Hematopoietic multipotent progenitor cell treated with erythropoietin and hydrocortisone succinate and interleukin-3 and kit ligand, for 6 days (in vitro differentiated cells): ENCODE measurements at places on chromosomes 2 and 18.

GRCh38 chr18:62621546-62621945, 93.8 kb upstream of the PHLPP1 start:
- DNase-seq = no peak

- DNase-seq = peak; percentile 90
Measured at GRCh38 chr2:24409700-24410556, 49.6 kb upstream of the ITSN2 start.

DNA sequence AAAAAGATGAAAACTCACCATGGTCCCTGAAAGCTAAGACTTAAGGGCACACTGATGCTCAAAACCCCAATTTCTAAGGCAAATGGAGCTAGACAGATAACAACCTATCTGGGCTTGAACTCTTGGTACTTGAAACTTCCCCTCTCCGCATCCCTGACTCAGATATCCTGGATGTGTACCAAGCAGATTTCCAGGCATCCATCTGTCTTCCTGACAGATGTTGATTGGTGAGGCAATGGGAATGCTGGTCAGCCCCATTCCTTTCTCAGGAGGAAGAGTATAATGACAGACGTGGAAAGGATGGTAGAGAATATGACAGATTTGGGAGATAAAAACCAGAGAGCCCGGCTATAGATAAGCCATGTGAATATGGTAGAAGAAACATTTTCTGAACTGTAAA, 69.2 kb downstream of the ADD2 start:
- no peak for DNase-seq

- DNase-seq = no peak
Measured at GRCh38 chr2:9498210-9498609, 23.9 kb downstream of the IAH1 start.

DNA sequence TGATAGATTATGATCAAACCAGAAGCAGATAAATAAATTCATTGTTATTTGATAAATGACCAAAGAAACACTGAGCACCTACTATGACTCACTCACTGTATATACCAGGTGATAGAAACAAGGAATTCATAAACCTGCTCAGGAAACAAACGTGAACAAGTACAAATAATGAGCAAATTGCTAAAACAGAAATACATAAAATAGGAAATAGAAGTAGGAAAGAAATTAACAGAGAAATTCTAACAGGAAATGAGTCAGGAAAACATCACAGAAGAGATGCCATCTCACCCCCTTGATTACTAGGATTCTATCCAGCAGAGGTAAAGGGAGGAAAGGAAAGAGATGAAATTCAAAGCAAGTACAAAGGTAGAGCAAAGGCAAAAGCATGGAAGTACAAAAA, 31.3 kb downstream of the EXOC6B start:
- no peak for DNase-seq

DNA sequence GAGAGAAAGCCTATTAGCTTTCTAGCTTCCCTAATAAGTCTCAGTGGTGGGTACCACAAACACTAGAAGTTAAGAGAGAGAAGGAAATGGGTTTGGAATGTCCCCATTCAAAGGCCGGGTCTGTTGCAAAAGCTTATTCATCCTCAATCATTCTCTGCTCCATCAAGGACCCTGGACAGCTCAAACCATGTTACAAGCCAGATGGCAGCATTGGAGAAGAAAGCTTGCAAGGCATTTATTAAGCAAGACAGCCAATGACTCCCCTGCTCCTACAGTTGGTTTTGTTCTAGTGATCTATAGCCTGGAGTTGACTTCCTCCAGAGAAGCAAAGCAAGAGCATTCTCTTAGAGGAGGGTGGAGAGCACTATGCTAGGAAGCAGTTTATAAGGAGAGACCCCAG, 86.9 kb upstream of the LMAN1 start:
- DNase-seq = peak; percentile 6

GRCh38 chr2:238085899-238086298, 14.2 kb upstream of the ESPNL start:
- DNase-seq = no peak

- no peak for DNase-seq
Measured at GRCh38 chr2:46812361-46813019, 103.1 kb downstream of the MCFD2 start.

DNA sequence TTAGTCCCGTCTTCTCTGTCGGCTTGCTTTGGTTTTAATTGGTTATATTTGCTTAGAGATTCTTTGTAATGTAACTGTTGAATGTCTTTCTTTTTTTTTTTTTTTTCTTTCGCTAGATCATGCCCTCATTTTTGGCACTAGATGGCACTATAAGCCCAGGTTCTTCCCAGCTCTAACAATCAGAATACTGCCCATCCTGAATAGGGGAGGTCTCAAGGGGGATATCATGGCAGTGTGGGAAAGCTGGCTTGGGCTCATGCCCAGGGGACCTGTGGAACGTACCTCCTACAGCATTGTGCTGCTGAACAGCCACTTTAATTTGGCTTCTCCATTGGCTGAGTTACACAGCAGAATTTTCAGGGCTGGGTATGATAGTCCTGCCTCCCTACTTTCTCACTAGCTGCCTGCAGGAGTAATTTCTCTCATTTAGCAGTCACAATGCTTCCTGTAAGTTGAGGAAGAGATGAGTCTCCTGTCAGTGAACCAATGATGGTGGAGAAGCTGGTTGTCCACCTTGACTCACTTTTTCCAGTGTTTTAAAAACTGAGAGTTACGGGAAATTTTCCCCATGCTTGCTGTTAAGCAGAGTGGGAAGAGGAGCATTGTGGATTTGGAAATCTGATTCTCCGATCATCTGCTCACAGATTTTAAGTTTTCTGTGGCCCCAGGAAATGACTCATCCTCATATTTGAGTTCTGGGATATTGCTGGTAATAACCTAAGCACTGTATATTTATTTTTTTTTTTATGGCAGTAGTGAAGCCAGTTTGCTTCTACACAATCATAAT, 47.2 kb downstream of the RAD51AP2 start:
- DNase-seq = peak; percentile 31

- no peak for DNase-seq
Measured at GRCh38 chr2:192500550-192501200, 305.9 kb upstream of the TMEFF2 start.

GRCh38 chr18:46386788-46387187, 270.2 kb downstream of the LOXHD1 start:
- no peak for DNase-seq

DNA sequence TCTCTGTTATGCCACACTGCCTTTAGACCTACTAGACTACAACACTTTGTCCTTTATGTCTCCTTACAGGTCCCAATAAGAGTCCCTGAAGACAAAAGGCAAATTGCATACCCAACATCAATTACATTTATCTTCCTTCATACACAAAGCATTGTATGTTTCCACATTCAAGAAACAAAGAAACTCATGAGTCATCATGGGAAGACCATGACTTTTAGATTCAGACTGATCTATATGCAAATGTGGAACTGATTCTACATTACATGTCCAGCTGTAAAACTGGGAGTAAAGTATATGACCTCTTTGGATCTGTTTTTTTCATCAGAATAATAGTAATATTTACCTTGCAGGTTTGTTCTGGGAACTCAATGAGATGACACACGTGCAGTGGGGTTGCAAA, 25.2 kb upstream of the HNMT start:
- DNase-seq = no peak

DNA sequence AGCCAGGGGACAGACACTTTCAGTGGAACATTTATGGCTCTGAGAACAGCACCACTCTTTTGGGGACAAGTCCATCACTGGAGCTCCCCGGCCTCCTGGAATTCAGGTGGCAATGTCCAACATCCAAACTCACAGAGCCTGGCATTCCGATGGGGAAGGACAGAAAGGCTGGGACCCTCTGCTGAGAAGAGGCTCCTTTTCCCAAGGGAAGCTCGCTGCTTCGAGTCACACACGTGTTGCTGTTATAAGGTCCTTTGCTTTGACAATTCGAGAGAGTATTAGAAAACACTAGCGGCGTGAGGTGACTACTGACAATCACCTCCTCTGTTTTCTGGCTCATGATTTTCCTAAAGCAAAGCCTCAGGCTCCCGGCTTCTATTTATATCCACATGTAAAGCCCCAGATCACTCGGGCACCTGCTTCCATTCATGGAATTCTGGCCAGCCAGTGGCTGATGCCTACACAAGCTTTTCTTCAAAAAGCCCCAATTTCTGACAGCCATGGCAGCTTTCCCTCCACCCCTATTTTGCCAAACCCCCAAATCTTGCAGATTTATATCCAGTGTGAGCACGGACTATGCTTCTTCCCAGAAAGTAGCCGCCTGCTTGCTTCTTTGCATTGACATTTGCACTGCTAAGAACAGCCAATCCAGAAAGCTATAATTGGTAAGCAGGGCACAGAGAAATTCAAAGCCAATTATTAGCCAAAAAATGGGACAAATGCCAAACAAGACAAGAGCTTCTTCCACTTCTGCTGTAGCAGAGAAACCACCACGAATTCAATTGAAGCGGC, 67.3 kb downstream of the NDUFA10 start:
- no peak for DNase-seq

- DNase-seq = no peak
Measured at GRCh38 chr2:151552287-151552686, 142.6 kb downstream of the RIF1 start.

DNA sequence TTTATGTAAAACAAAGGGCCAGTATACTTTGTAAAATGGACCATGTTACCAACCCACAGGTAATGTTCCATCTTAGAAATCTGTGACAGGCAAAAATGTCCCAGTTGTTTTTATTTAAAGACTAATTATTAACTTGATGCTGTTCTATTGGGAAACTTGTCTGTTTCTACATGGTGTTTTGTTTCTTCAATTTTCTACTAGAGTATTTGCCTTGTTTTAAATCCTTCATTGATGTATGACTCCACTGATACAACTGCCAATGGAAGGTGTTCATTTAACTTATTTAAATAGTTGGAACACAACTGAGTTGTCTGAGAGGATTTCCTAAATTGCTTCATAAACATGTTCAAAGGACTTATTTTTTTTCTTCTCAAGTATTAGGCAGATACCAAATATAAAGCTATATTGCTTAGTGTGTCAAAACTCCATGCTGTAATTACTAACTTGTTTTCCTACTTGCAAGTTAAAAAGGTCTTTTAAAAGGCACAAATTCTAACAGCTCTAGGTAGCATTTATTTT, 152.0 kb upstream of the XPO1 start:
- no peak for DNase-seq

- DNase-seq = no peak
Measured at GRCh38 chr18:46754188-46754587, 2.7 kb downstream of the ST8SIA5 start.

DNA sequence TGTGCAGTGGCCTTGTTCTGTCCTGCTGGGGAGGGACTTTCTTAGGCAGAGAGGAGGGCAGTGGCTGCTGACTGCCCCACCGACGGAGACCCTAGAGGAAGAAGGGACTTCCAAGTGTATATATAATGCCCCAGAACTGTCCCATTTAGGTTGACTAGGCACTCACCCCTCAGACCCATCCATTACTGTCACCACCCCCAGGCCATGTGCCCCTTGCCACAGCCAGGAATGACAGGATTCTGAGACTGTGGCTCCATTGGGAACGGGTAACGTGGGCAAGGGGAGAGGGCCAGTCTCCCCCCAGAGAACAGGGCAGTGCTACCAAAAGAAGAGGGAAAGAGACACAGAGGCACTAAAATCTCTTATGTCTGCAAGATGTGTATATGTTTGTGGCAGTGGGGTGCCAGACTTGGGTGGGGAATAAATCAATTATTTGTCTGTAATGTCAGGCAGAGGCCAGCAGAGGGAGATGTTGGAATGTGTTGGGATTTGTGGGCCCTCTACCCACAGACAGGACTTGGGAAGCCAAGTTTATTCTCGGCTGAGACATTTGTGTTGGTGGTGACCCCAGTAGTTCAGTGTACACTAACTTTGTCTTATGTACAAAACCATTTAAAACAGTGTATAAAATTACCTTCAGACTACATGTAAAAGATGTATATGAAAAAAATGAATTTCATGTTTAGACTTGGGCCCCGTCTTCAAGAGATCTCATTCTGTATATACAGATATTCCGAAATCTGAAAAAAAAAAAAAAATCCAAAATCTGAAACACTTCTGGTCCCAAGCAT, 24.0 kb upstream of the TMEM37 start:
- DNase-seq = peak; percentile 77

DNA sequence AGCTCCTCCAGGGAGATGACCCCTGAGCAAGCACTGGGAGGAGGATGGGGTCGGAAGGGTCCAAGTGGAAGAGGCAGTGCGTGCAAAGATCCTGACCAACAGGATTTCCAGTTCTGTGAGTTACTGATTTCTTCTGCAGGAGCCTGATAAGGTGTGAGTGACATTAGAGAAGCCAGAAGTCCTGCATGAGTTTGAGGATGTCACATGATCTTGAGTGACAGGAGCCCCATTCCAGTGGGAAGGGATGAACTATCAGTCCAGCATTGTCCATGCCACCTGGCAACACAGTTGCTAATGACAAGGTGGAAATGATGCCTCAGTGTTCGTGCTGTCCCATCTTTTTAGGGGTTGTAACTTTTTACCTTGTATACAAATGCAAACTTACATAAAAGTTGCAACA, 285.1 kb upstream of the HDAC4 start:
- DNase-seq = no peak

GRCh38 chr2:216754336-216754735, 59.0 kb upstream of the IGFBP5 start:
- no peak for DNase-seq

DNA sequence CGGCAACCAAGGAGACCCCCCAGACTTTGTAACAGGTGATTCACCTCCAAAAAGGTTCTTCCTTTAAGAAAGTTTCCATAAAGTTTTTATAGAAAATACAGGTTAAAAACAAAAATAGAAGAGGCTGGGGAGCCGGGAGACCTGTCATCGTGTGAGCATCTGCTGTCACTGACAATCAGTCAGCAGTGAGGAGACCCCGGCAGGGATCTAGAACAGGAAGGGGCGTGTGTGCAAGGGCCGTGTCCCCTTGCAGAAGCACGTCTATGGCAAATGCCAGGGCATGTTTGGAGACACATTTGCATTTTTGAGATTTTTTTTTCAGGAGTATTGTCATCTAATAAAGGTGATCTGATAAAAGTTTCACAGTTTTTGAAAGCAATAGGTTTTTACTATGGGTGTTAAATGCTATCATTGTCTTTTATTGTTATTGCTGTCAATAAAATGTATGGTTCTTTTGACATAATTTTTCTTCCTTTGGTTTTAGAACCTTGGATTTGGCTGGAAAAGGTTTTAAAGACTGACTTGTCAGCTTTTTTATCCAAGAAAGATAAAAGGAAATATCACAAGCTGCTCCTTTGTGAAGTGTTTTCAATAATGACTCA, 52.1 kb downstream of the MTCL1 start:
- no peak for DNase-seq

DNA sequence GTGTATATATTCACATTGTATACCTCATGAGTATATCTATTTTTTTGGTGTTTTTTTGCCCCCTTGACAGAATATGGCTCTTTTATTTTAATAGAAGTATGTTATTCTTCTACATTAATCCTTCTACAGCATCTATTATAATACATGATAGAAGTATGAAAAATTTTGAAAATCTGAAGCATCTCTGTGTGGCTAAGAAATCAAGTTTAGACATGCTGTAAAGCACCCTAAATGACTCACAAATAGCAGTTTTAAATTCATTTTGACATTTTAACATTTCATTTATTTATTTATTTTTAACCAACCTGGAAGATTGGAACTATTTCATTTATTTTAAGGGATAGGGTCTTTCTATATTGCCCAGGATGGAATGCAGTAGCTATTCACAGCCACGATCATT, 33.8 kb upstream of the ROCK1 start:
- no peak for DNase-seq

- DNase-seq = no peak
Measured at GRCh38 chr2:89000235-89000634, 308.8 kb downstream of the RPIA start.

GRCh38 chr2:64105670-64106461, 38.4 kb downstream of the PELI1 start:
- DNase-seq = no peak
